ENCODE measurements at places on chromosomes 3 and 15.
A peak's percentile ranks its signal among the peaks of the same experiment; 100 is the strongest.

GRCh38 chr3:12890610-12891390 is 49.4 kb upstream of the RPL32 start:
- DNase-seq, result no peak

GRCh38 chr15:31824024-31824423 is 206.3 kb upstream of the CHRNA7 start:
- no peak for DNase-seq

DNA sequence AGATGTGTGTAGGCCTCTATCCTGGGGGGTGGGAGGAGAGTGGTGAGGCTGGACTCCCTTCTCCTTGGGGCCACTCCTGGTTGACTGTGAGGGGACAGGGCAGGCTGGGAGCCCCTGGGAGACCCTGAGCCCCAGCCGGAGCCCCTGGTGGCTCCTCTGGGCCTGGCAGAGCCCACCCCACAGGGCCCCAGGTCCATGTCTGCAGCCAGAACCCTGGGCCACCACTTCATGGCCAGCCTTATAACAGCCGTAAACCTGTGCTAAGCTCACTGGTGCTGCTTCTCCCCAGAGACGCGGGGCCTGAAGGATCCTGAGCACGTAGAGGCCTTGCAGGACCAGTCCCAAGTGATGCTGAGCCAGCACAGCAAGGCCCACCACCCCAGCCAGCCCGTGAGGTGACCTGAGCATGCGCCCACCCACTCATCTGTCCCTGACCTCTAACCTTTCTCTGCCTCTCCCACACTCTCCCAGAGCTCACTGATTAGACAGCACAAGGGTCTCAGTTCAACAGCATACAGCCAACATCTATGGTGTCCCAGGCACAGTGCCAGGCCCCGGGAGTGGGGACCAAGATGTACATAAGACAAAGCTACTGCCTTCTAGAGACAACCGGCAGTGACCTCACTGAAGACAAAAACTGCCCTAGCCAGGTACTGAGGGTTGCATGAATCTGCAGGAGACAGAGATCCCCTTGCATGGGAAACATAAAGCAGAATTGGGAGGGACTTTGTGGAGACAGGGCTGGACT is 3.5 kb downstream of the NR2E3 start:
- no peak for DNase-seq

- no peak for DNase-seq
These were observed 103.1 kb upstream of the CCNL1 start for GRCh38 chr3:157263027-157263426.

DNA sequence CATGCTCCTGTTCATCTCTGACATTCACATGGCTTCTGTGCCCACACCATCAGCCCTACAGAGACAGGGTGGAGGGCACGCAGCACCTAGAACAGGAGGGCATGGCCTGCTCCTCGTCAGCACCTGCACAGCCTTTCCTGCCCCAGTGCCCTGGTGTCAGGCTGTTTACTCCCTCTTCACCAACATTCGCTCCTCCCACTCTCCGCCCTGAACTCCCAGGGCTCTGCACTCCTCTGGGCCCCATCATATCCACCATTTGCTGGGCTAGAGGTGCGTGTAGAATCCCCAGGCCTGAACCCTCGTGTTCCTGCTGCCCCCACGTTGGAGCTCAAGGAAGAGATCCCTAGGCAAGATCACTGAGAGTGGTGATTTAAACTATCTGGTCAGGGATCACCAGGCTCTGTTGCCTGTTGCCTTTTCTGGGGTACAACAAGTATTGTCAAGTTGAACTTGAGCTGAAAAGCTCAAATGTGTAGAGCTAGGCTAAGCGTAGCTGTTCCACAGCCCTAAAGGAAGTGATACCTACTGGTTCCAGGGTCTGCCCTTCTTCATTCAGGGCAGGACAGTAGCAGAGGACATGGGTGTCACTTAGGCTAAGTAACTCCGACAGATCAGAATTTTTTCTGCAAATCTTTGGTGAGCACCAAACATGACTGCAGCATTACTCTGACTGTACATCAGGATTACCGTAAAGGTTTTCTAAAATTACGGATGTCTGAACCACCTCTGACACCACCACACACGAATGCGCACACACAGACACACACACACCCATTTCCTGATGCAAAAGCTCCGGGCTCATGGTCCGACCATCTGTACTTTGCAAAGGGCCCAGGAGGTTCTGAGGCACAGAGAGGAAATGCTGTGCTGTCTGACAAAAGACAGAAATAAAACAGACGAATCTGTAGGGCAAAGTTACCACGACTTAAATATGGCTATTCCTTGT is 43.7 kb upstream of the GNB5 start:
- DNase-seq, result no peak

GRCh38 chr3:164641071-164641470 is 437.2 kb downstream of the SI start:
- no peak for DNase-seq

DNA sequence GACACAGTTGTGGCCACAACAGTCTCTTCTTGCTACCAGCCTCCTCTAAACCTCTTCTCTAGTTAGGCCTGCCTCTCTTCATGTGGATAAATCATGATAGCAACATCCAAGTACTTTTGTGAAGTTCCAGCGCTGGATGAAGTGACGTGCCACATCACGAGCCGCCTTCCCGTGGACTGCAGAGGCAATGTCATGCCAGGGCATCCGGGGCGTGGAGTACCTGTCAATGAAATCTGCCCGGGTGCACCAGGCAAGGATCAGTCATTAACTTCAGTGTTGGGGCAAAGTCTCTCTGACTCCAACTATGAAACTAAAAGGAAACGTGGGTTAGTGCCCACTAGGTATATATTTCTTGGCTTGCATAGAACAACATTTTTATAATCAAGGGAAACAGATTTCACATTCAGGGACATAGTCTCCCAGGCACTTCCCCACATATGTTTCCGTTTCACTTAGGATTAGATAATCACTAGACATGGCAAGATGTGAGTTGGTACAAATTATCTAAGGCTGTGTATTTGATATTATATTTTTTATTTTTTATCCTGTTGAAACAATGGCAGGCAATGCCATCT is 133.6 kb downstream of the PLD1 start:
- DNase-seq, result no peak

GRCh38 chr3:48472923-48473616 is 26.5 kb downstream of the ATRIP start:
- DNase-seq, result peak; percentile 89

DNA sequence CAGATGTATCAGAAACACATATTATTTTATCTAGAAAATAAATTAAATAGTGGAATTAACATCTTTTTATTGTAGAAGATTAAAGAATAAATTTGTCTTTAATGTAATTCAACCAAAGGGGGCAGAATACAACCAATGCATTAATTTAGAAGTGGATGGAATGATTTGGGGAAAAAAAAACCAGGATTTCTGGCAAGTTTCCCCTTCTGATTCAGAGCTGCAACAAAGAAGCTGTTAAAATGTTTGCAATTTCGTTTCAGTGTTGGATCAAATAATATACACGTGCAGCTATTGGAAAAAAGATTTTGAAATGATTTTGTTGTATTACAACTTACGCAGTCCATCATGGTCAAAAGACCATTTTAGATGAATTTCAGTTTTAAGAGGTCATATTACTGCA is 71.6 kb upstream of the ZNF280D start:
- no peak for DNase-seq

Data from activated T-cell treated with anti-CD3 and anti-CD28 coated beads for 4 hours (primary cell).